Lower leg skin (tissue), 4 donors: ENCODE measurements at places on chromosomes 12 and 14. TPM values are rescaled to one million over a fixed set of nuclear protein-coding genes. Genes with fewer than 3 reads are reported as not detected.

The POP5 gene
- total RNA-seq: 7.5 TPM

The DCN gene
- total RNA-seq: 546 TPM

The DLGAP5 gene
- 0.53 TPM for total RNA-seq

The FOXM1 gene
- total RNA-seq: 3.9 TPM

The RAPGEF3 gene
- total RNA-seq: 13.4 TPM

The LBHD2 gene
- not detected for total RNA-seq

The OAS3 gene
- total RNA-seq: 17.6 TPM

The LDHB gene
- total RNA-seq: 76.5 TPM

The HSPA2 gene
- 103 TPM for total RNA-seq

The SIX1 gene
- 0.21 TPM for total RNA-seq

The SLC17A8 gene
- total RNA-seq: not detected

The CMKLR1 gene
- 4.5 TPM for total RNA-seq

The KRT83 gene
- not detected for total RNA-seq

The PZP gene
- total RNA-seq: not detected

The HELB gene
- total RNA-seq: 4.6 TPM

The ADAMTS20 gene
- total RNA-seq: not detected

The MVK gene
- 50.1 TPM for total RNA-seq

The CCDC38 gene
- not detected for total RNA-seq

The ETFBKMT gene
- total RNA-seq: 2.2 TPM

The INHBE gene
- not detected for total RNA-seq

The STYK1 gene
- total RNA-seq: 2.0 TPM

The PTGDR gene
- 2.8 TPM for total RNA-seq

The FGF6 gene
- not detected for total RNA-seq

The CLEC2B gene
- total RNA-seq: 52.3 TPM

The ZNF705A gene
- not detected for total RNA-seq

The AQP2 gene
- total RNA-seq: 0.36 TPM

The CD9 gene
- 414 TPM for total RNA-seq

The PLEKHG7 gene
- not detected for total RNA-seq

The LYZ gene
- 23.3 TPM for total RNA-seq

The DNAJC22 gene
- total RNA-seq: 0.52 TPM

The SERPINA1 gene
- total RNA-seq: not detected

The IL22 gene
- not detected for total RNA-seq

The CD27 gene
- total RNA-seq: not detected

The TAS2R13 gene
- total RNA-seq: 0.26 TPM

The NYNRIN gene
- total RNA-seq: 24.1 TPM

The CPM gene
- 149 TPM for total RNA-seq

The TMTC2 gene
- 17.4 TPM for total RNA-seq

The GPHB5 gene
- not detected for total RNA-seq

The B4GALNT3 gene
- 40.3 TPM for total RNA-seq

The PMCH gene
- total RNA-seq: not detected

The COQ5 gene
- total RNA-seq: 17.4 TPM

The C3AR1 gene
- total RNA-seq: 5.5 TPM

The WNT1 gene
- total RNA-seq: not detected

The CIT gene
- total RNA-seq: 5.1 TPM

The MANSC1 gene
- total RNA-seq: 39.2 TPM

The HECTD4 gene
- 33.2 TPM for total RNA-seq

The BIN2 gene
- 0.93 TPM for total RNA-seq

The B3GNT4 gene
- 14.9 TPM for total RNA-seq

The BRAP gene
- 21.1 TPM for total RNA-seq

The AEBP2 gene
- total RNA-seq: 58.2 TPM

The SYNE3 gene
- 14.4 TPM for total RNA-seq
